ENCODE measurements at places on chromosomes 5 and 9. TPM values are rescaled to one million over a fixed set of nuclear protein-coding genes. Genes with fewer than 3 reads are reported as not detected.

Gene NUTM2F
- not detected for total RNA-seq

GRCh38 chr9:134357631-134358025 is 31.4 kb downstream of the RXRA start:
- no peak for DNase-seq

GRCh38 chr9:69344459-69344858 is 19.4 kb downstream of the ENTREP1 start:
- no peak for DNase-seq

- DNase-seq, result no peak
These were observed 217.7 kb upstream of the EDIL3 start for GRCh38 chr5:84602371-84602771.

Measured in uterus (tissue), 4 donors.